Activated T-cell treated with anti-CD3 and anti-CD28 coated beads, Interleukin-2, amount 50 U/mL, for 1 hour (primary cell): ENCODE measurements at places on chromosomes 7 and 10.
A peak's percentile ranks its signal among the peaks of the same experiment; 100 is the strongest.

DNA sequence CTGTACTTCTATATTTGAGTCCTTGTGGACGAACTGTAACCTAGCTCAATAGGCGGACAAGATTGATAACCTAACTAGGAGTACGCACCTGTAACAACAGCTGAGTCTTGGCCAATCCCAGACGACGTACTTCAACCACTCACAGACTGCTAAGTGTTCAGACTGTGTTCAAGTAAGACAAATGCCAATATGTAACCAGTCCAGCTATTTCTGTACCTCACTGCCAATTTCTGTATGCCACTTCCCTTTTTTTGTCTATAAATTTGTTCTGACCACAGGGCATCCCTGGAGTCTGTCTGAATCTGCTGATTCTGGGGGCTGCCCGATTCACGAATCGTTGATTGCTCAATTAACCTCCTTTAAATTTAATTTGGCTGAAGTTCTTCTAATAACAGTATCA is 32.2 kb downstream of the HACD1 start:
- DNase-seq = no peak

- no peak for DNase-seq
Observed at GRCh38 chr7:112547916-112548315, 67.1 kb downstream of the LSMEM1 start.

- DNase-seq = no peak
Observed at GRCh38 chr7:112290065-112290464, 83.6 kb downstream of the ZNF277 start.

DNA sequence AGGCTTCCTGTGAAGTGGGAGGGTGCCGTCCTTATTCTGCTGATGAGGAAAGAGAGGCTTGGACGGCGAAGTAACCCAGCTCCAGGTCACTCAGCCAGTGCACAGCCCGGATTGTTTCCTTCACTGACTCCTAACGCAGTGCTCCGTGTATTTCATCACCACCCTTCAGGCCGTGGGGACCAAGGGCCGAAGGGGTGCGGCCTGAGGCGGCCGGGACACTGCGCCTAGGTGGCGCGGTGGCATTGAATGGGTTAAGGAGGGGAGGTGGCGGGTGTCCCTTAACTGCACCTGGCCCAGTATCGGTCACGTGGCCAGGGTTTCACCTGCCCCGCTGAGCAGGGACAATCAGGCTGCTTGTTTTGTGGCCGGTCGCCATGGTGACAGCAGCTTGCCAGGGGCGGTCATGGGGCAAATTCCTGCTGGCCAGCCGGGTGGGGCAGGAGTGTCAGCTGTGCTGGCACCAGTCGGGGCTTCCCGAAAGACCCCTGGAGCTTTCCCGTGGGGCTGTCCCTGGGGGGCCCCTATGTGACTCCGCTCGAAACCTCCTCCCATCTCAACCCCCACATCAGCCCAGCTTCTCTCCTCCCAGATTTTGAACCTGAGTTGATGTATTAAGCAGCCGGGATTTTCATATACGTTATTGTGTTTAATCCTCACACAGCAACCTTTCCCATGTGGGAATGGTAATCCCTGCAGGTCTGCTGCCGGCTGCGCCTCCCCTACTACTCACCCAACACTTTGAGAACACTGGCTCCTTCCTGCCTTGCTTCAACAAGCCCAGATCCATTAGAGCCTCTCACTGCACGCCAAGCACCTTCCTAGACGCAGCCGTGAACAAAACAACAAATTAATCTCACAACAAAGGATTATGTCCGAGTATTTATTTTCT is 4.4 kb upstream of the ABHD11 start:
- no peak for DNase-seq

DNA sequence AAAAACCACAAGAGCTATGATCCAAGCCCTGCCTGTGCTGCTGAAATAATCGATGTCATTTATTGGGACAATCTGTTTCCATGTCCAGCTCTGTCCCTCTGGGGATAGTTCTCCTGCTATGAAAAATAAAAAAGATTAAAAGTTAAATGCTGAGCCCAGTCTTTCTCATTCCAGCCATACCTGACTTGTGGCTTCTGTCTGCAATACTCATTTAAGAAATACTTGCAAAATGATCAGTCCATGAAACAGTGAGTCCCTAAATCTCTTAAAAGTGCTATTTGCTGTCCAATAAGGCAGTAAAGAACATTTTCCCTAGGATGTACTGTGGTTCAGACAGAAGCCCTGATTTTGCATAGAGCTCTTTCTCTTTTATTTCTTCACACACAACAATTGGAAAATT is 91.7 kb downstream of the SLC16A9 start:
- DNase-seq = no peak

DNA sequence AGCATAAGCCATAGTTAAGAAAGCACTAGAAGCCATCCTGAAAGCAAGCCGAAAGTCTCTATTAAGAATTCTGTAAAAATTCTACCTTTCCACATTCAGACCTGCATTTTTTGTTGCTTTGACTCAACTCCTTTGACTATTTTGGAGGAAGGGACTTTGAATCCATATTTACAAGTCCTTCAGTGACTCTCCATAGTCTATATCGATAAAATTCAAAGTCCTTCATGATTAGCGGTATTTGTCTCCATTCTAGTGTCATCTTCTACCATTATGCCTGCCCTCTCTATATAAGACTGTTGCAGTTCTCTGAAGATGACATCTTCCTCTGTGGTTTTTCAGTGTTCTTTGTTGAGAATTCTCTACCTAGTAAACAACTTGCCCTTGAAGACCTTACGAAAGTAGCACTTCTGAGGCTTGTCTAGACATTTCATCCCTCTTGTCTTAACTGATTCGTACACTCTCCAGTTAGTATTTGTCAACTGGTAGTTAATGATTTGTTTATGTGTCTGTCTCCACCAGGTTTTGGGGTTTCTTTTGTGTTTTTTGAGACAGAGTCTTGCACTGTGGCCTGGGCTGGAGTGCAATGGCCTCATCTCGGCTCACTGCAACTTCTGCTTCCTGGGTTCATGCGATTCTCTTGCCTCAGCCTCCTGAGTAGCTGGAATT is 1.7 kb downstream of the CCSER2 start:
- peak; percentile 48 for DNase-seq

DNA sequence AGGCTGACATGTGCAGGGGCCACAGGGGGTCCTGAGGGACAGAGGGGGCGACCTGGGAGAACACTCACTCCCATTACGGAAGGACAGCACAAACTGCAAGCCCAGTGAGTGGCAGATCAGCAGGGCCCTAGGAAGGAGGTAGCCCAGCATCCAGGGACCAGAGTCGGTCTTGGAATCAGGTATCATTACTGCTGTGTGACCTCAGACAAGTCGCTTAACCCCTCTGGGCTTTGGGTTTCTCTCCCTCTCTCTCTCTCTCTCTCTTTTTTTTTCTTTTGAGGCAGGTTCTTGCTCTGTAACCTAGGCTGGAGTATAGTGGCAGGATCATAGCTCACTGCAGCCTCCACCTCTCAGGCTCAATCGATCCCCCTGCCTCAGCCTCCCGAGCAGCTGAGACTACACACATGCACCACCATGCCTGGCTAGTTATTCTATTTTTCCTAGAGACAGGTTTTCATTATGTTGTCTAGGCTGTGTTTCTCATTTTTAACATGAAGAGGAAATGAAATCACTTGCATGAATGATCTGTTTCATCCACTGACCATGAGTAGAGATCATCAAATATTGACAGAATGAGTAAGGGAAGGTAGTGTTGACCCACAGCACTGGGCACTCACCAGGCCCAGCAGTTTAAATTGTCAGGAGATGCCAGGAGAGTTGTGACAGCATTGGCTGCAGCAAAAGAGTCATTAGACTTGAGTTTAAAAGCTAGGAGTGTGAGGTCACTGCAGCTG is 49.4 kb downstream of the BUB3 start:
- no peak for DNase-seq

DNA sequence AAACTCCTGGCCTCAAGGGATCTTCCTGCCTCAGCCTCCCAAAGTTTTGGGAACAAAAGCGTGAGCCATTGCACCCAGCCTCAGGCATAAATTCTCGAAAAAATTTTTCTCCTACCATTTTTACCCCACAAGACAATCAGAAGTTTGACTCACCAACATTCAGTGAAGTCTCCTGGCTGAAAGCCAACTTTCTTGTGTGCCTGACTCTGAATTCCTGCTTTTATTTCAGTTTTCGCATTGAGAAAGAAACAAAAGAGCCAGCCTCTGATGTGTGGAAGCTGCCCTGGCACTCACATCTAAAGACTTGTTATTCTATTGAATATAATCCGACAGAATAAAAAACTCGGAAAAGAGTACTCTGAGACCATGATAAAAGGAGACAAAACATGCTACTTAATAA is 402.9 kb downstream of the MAGI2 start:
- DNase-seq = no peak

GRCh38 chr10:6056411-6057135 is 5.6 kb downstream of the IL2RA start:
- no peak for DNase-seq

DNA sequence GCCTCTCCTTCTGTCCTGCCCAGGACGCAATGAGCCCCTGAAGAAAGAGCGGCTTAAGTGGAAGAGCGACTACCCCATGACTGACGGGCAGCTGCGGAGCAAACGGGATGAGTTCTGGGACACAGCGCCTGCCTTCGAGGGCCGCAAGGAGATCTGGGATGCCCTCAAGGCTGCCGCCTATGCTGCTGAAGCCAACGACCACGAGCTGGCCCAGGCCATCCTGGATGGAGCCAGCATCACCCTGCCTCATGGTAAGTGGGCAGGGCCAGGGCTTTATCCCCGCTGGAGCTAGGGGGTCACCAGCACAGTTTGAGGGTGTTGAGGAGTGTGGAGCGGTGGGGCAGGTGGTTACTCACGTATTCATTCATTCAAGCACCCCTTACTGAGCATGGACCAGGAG is 4.7 kb upstream of the ANKRD2 start:
- DNase-seq = no peak

DNA sequence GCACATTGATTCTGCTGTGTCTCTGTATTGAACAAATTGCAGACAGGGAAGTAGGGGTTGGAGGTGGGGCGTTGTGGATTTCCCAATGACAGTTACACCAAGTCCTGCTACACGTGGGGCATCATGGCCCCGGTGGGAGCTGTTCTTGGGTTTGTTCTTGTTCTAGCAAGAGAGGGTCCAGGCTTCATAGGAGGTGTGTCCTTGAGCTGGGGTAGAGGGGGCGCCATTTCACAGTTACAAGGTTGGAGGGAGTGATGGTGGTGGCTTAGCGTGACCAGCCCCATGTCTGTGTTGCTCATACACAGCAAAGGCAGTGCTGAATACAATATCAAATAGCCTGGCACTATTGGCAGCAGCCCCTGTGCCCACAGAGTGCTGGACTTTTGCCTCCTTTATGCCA is 15.7 kb downstream of the SH2D4B start:
- DNase-seq = no peak

DNA sequence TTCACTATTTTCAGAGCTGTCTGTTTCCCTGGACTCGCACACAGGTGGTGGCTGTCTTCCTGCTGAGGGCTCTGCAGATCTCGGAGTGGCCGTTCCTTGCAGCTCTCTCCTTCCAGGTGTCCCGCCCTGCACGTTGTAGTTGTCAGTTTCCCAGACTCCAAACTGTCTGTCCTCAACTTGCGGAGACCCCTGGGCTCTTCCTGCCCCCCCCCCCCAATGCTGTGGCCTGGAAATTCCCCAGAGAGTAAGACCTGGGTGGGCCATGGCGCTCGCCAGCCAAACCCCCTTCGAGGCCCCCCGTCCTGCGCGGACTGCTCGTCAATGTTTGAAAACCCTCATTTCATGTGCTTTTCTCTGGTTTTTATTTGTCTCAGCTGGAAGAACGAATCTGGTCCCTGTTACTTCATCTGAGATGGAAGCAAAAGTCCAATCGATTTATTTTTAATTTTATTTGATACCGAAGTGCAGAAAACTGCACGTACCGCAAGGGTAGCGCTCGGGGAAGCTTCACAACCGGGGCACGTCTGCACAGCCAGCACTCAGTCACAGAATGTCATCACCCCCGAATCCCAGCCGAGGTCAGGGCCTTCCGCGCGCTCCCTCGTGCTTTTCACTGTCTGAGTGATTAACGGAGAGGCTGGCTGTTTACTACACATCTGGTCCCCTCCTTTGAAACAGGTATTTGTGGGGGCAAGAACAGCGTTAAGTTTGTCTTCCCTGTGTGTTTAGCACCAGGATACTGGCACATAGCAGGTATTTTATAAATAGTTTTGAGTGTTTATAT is 46.4 kb upstream of the NKX6-2 start:
- no peak for DNase-seq

DNA sequence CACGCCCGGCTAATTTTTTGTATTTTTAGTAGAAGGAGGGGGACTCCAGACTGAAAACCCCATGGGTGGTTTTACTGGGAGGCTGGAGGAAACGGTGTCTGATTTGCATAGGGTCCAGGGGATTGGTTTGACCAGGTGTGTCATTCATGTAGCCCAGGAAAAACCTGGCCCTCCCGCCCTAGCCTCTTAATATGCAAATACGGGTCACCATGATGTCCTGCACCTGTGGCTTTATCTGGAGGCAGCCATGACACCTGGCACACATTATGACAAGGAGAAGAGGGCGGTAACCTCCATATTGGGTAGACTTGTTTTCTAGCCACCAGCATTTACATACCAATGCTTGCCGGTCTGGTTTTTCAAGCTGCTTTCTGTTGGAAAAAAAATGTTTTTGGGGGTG is 68.0 kb downstream of the TRIL start:
- DNase-seq = no peak

- DNase-seq = no peak
Observed at GRCh38 chr7:142714375-142714774, 34.9 kb upstream of the PRSS1 start.

DNA sequence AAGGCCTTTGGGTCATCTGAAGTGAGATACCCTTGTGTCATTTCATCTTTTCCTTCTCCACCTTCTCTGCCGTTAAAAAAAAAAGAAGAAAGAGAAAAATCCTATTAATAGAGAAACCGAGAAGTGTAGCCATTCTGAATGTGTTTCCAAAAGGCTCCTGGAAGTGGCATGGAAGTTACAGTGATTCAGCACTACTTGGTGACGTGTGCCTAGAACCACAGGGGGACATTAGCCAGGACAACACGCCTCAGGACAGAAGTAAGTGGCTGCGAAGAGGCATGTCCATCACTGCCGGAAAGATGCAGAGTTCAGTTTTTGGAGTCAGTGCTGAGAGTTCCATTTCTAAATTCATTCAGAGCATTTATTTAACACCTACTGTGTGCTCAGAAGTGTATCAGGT is 6.3 kb downstream of the HTRA1 start:
- no peak for DNase-seq

- no peak for DNase-seq
Observed at GRCh38 chr10:56222237-56222636, 138.8 kb downstream of the ZWINT start.

DNA sequence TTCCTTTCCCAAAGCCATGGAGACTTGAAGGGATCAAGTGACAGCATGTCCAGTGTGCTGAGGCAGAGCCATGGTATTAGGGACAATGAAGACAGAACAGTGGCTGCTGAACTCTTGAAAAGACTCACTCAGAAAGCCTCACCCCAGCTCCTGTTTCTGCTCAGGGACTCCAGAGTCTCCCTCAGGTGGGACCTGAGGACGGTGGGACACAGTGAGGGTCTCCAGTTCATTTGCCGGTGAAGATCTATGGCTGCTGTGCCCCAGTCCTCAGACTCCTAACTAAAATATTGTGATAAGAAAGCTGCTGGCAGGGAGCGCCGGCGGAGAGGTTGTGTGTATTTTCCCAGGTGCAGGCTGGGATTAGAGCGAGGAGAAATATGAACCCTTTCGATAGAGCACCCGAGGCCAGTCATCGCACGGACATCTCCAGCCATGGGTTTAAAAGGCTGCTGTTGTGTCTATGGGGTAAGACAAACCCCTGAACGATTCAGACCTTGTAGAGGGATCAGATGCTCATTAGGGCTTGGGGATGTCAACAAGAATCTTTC is 57.2 kb downstream of the C7orf25 start:
- DNase-seq = no peak
